ENCODE measurements at places on chromosomes 12 and 14. TPM values are rescaled to one million over a fixed set of nuclear protein-coding genes. Genes with fewer than 3 reads are reported as not detected.

CCDC175 gene
- 0.41 TPM for total RNA-seq

DNA sequence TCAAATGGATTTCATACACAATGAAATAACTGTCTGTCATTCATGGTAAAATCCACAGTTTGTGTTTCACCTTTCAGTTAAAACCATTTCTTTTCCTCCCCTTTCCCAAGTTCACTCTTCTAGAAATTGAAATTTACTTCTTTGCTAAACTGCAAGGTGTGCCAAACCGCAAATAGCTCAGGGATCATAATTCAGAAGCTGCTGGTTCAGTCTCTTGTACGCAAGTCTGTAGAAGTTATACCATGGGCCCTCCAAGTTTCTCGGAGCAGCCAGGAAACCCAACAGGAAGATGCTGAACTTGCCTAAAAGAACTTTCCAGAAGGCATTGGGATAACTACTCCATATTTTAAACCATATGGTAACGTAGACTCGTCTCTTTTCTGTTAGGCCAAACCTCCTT lies 268.9 kb downstream of the FLRT2 start:
- H3K27me3 ChIP-seq: no peaks in the 10 kb centered on the region
- H3K36me3 ChIP-seq: no peaks in the 10 kb centered on the region
- H3K4me1 ChIP-seq: no peaks in the 10 kb centered on the region
- H3K27ac ChIP-seq: no peak overlapping the region

TRIM9 gene
- total RNA-seq: 7.6 TPM

GLIPR1L1 gene
- total RNA-seq: not detected

- H3K4me3 ChIP-seq: no peak overlapping the region
- no peaks in the 10 kb centered on the region for H3K27me3 ChIP-seq
- no peaks in the 10 kb centered on the region for H3K36me3 ChIP-seq
- DNase-seq: no peak
- no peak overlapping the region for H3K27ac ChIP-seq
Observed at GRCh38 chr14:92461891-92462290, 51.7 kb upstream of the RIN3 start.

DNA sequence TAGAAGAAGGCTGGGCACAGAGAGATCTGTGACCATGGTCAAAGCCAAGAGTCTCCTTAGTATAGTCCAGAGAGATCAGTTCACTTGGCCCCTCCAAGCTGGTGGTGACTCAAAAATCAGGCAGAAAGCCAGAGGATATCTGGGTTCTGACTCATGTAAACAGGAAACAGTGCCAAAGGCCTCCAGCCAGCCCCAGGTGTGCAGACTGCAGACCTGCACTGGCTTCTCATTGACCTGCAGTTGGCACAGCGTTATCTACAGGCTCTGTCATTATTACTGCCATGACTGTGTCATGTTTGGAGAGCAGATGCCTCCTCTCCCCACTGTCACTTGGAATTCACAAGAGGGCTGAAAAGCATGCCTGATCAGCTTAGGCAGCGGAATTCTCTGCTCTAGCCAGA lies 295.7 kb upstream of the PRKD1 start:
- no peaks in the 10 kb centered on the region for H3K27me3 ChIP-seq
- no peak overlapping the region for H3K4me3 ChIP-seq
- no peaks in the 10 kb centered on the region for H3K4me1 ChIP-seq

- peak overlapping the region; percentile 96 for H3K27ac ChIP-seq
- H3K4me3 ChIP-seq: peak overlapping the region; percentile 10
- no peaks in the 10 kb centered on the region for H3K27me3 ChIP-seq
Observed at GRCh38 chr12:54352022-54352531, 12.2 kb downstream of the GPR84 start.
